ENCODE measurements at places on chromosomes 13 and 19. TPM values are rescaled to one million over a fixed set of nuclear protein-coding genes. Genes with fewer than 3 reads are reported as not detected.

DNA sequence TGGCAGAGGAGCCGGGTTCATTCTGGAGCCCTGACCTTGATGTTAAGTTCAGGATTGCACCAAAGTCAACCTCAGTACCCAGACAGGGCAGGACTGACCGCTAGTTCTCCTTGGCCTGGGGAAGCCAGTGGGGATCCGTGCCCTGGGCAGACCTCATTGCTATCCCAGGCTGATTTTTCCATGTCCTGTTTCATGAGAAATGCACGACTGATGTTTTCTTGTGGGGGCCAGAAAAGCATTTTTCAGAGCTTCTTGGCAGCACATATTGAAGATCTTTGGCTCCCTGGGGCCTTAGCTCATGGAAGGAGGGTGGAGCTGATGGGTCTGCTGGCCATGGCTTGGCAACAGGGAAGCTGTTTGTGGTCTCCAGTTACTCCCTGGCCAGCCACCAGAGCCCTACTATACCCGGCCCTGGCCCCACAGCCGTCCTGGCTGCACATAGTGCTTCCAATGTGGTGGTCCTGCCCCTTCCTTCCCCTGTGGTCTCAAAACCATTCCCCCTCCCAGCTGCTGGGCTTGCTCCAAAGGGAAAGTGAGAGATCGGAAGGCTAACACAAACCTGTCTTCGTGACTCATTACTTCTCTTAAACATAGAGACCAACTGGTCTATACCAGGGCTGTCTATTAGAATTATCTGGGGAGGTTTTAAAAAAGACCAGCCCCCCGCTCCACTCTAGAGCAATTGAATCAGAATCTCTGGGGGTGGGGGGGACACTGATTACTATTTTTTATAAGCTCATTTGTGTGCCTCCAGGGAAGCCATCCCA is 11.2 kb downstream of the IL17D start:
- H3K4me3 ChIP-seq = no peak overlapping the region
- DNase-seq = no peak
- no peaks in the 10 kb centered on the region for H3K36me3 ChIP-seq
- peaks cover 21% of the 10 kb centered on the region for H3K27me3 ChIP-seq
- peaks cover 7% of the 10 kb centered on the region for H3K4me1 ChIP-seq
- no peak overlapping the region for H3K27ac ChIP-seq

- H3K27ac ChIP-seq = no peak overlapping the region
- no peak overlapping the region for H3K4me3 ChIP-seq
- no peak for DNase-seq
- no peaks in the 10 kb centered on the region for H3K27me3 ChIP-seq
- H3K4me1 ChIP-seq = no peaks in the 10 kb centered on the region
These were observed 2463.1 kb downstream of the PCDH9 start for GRCh38 chr13:64767054-64767453.

DNA sequence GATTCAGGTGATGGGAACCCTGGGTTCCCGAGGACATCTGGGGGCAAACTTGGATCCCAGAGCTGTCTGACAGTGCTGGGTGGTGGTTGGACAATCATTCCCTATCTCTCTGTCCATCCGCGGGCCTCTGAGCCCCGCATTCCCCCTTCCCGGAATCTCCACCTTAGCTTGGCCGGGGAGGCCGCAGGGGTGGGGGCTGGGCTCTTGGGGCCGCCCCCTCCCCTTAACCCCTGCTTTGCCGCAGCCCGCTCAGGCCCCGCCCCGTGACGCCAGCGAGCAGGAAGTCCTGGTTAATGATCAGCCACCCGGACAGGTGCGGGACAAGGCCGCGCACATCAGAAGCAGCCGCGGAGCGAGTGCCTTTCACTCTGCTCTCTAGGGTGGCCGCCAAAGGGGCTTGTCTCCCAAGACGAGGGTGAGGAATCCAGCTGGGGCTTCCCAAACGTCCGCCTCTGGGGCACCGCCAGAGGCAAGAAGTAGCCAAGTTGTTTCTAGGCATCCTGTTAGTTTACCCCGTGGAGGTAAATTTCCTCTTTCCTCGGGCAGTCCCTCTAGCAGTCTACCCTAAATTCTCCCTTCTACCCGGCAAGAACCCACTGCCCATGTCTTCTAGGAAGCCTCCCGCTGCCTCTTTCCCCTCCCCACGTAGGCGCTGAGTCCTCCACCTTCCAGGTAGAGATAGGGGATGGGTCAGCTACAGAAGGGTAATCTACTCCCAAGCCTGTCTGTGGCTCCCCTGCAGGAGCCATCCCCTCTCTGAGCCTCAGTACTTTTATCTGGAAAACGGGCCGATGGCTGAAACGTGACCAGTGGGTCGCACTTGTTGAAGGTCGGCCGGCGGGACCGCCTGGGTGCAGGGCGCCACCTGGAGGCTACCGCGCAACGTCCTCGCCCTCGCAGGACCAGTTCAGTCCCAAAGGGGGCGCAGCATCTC is 3.0 kb downstream of the IRF2BP1 start:
- H3K36me3 ChIP-seq = no peaks in the 10 kb centered on the region
- peak; percentile 90 for DNase-seq
- peak overlapping the region; percentile 66 for H3K4me3 ChIP-seq
- peak overlapping the region; percentile 56 for H3K27ac ChIP-seq
- peaks cover 5% of the 10 kb centered on the region for H3K27me3 ChIP-seq

DNA sequence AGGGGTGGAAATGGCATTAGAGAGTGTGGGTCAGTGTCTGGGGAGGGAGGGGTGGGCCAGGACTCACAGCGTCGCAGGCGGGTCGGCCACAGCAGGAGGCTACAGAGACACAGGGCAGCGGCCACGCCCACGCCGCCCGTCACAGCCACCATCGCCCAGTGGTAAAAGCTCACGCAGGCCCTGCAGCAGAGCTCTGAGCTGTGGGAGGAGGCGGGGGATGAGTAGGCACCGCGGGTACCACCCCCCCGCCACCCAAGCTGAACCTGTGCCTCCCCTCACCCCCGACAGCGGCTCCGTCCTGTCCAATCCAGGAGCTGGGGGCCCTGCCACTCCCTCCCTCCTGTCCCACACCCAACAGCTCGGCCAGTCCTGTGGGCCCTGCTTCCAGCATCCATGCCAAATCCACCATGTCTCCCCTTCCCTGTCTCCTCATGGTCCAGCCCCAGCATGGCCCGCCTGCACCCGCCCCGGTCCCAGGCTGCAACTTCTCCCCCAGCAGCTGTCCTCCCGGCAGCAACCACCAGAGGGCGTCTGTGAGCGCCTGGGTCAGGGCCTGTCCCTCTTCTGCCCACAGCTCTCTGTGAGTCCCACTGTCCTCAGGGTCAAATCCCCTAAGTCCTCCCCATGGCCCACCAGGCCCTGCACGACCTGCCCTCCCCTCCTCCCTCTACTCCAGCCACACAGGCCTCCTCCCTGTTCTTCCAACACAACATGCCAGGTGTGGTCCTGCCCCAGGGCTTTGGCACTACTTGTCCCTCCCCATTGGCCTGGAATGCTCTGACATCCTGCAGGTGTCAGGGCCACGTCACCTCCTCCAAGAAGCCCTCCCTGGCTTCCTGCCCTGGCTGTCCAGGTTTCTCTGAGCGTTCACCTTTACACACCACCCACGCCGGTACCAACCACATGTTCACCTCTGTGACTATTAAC is 6.0 kb downstream of the TEKTIP1 start:
- H3K4me3 ChIP-seq = no peak overlapping the region
- H3K27me3 ChIP-seq = no peaks in the 10 kb centered on the region
- DNase-seq = peak; percentile 84
- peaks cover 1% of the 10 kb centered on the region for H3K36me3 ChIP-seq

DNA sequence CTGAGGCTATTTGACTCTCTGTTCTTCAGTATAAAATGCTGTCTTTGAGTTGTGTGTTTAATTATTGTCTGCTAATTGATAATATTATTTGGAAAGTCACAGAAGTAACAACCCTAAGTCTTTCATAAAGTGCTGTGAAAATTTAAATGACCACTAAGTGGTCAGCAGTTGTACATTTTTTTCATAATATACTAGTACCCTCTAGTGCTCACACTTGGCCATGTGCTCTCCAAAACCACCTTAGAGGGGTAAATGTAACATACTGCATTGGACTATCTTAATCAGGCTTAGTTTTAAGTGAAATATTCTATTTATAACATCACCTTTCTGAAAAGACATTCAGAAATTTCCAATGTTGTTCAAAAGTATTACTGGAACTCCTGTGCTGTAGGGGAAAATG is 745.3 kb downstream of the GPC5 start:
- H3K36me3 ChIP-seq = no peaks in the 10 kb centered on the region
- H3K27ac ChIP-seq = no peak overlapping the region
- no peaks in the 10 kb centered on the region for H3K27me3 ChIP-seq
- H3K4me3 ChIP-seq = no peak overlapping the region
- DNase-seq = no peak

PEX11G gene
- 0.58 TPM for total RNA-seq

DNA sequence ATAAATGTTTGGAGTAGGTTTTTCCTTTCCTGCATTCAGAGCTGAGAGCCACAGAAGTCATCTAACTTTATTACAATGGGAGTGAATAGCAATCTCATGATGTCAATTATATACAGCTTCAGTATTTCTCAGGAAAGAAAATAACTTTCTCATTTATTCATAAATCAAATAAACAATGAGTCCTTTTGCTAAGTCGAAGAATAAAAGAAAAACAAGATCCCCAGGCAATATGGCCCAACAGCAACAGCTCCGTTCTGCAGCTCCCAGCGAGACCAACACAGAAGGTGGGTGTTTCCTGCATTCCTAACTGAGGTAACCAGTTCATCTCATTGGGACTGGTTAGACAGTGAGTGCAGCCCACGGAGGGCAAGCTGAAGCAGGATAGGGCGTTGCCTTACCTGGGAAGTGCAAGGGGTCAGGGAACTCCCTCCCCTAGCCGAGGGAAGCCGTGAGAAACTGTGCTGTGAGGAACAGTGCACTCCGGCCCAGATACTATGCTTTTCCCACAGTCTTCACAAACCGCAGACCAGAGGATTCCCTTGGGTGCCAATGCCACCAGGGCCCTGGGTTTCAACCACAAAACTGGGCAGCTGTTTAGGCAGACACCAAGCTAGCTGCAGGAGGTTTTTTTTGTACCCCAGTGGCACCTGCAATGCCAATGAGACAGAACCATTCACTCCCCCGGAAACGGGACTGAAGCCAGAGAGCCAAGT is 128.2 kb downstream of the SLITRK1 start:
- no peak overlapping the region for H3K27ac ChIP-seq
- H3K36me3 ChIP-seq = no peaks in the 10 kb centered on the region
- no peaks in the 10 kb centered on the region for H3K4me1 ChIP-seq

SLC17A7 gene
- total RNA-seq = 0.19 TPM

DNA sequence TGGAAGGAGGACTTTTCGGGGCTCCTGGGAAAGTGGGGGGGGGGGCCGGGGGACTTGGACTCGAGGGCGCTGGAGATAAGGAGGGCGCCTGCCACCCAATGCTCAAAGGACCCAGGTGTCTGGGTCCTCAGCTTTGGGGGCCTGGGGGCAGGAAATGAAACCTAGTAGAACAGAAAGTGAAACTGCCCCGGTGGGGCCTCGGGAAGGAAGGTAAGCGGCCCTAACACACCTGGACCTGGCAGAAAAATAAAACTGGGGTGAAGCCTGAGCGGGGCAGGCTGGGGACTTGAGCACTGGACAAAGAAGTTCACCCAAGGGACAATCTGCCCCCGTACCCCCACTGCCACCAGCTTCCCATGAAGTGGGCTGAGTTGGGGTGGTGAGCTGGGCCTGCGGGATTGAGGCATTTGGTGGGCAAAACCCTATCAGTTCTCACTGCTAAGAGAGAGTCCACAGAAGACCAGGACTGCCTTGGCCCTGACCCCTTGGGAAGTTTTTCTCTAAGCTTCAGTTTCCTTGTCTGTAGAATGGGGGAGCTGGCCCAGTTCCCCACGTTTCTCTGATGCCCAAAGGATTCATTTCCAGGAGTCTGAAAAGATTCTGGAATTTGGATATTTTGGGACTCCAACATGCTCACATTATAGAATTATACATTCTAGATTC is 2.3 kb downstream of the PRKD2 start:
- H3K27ac ChIP-seq = peak overlapping the region; percentile 96
- peak overlapping the region; percentile 95 for H3K4me3 ChIP-seq
- peak; percentile 87 for DNase-seq
- H3K27me3 ChIP-seq = no peaks in the 10 kb centered on the region

POLRMT gene
- total RNA-seq = 65.0 TPM

ZFP36 gene
- 107 TPM for total RNA-seq

- H3K4me3 ChIP-seq = no peak overlapping the region
- peaks cover 28% of the 10 kb centered on the region for H3K4me1 ChIP-seq
- peak overlapping the region; percentile 60 for H3K27ac ChIP-seq
These were observed 45.8 kb downstream of the RUBCNL start for GRCh38 chr13:46341112-46341711.

- no peak overlapping the region for H3K27ac ChIP-seq
- H3K36me3 ChIP-seq = no peaks in the 10 kb centered on the region
- H3K27me3 ChIP-seq = no peaks in the 10 kb centered on the region
- H3K4me3 ChIP-seq = no peak overlapping the region
- no peak for DNase-seq
- H3K4me1 ChIP-seq = no peaks in the 10 kb centered on the region
These were observed 38.2 kb downstream of the PTPRS start for GRCh38 chr19:5302396-5302795.

Data from activated CD8-positive, alpha-beta memory T cell treated with anti-CD3 and anti-CD28 coated beads, Interleukin-2, amount 10 ng/mL, durations not matched to agents 7 days and 5 days (primary cell).